Mammary microvascular endothelial cell (primary cell): ENCODE measurements at places on chromosomes 7 and 10. TPM values are rescaled to one million over a fixed set of nuclear protein-coding genes. Genes with fewer than 3 reads are reported as not detected.

The EPHA1 gene
- 0.07 TPM in 1 of 2 replicates, not detected in the other for total RNA-seq

The TAS2R5 gene
- 0.10 TPM in 1 of 2 replicates, not detected in the other for total RNA-seq

The GIMAP4 gene
- total RNA-seq: 62.7 and 64.1 TPM in 2 replicates

The DOCK4 gene
- total RNA-seq: 48.5 and 50.3 TPM in 2 replicates

The PRR15 gene
- total RNA-seq: 0.30 TPM in 1 of 2 replicates, not detected in the other

The KAZALD1 gene
- total RNA-seq: 0.20 and 0.40 TPM in 2 replicates

The INA gene
- total RNA-seq: 1.1 and 1.6 TPM in 2 replicates

The LIPM gene
- not detected in 2 replicates for total RNA-seq

The MPP7 gene
- total RNA-seq: 0.34 and 0.47 TPM in 2 replicates

The PROSER2 gene
- 21.5 and 26.4 TPM in 2 replicates for total RNA-seq

The CC2D2B gene
- not detected in 2 replicates for total RNA-seq

The ACHE gene
- total RNA-seq: 0.54 and 0.67 TPM in 2 replicates

The TWIST1 gene
- not detected in 2 replicates for total RNA-seq

The OR2A12 gene
- not detected in 2 replicates for total RNA-seq
